Skin of body (tissue), 3 donors: ENCODE measurements at places on chromosomes 3 and 15.

- no peak for DNase-seq
These were observed 736.9 kb upstream of the CCDC54 start for GRCh38 chr3:106640353-106640752.

GRCh38 chr15:72790302-72790910, 6.8 kb upstream of the ADPGK start:
- no peak for DNase-seq

- no peak for DNase-seq
These were observed 33.0 kb upstream of the SV2B start for GRCh38 chr15:91067036-91067435.

GRCh38 chr3:197226179-197226578, 72.2 kb downstream of the DLG1 start:
- no peak for DNase-seq

GRCh38 chr15:35725353-35725752, 179.4 kb upstream of the DPH6 start:
- no peak for DNase-seq

DNA sequence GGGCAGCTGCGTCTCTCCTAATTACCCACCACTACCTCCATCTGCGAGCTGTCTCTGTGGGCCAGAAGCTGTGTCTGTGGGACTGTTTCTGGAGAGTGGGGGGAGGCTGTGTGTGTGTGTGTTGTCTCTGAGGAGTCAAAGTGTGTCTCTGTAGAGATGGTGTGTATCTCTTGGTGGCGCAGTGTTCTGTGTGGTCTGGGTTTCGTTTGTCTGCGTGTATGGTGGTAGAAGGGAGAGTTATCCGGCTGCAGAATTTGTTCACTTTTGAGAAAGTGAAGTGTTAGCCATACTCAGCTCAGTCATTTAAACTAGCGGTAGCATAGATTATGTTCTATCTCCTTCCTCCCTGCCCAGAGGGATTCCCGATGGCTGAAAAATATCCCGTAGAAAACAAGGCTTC, 2.2 kb downstream of the MYRIP start:
- DNase-seq: no peak

- DNase-seq: no peak
These were observed 34.6 kb upstream of the GPR149 start for GRCh38 chr3:154464440-154465190.

- DNase-seq: no peak
These were observed 26.8 kb downstream of the ESYT3 start for GRCh38 chr3:138461246-138461645.
